ENCODE measurements at places on chromosomes 5 and 9.

DNA sequence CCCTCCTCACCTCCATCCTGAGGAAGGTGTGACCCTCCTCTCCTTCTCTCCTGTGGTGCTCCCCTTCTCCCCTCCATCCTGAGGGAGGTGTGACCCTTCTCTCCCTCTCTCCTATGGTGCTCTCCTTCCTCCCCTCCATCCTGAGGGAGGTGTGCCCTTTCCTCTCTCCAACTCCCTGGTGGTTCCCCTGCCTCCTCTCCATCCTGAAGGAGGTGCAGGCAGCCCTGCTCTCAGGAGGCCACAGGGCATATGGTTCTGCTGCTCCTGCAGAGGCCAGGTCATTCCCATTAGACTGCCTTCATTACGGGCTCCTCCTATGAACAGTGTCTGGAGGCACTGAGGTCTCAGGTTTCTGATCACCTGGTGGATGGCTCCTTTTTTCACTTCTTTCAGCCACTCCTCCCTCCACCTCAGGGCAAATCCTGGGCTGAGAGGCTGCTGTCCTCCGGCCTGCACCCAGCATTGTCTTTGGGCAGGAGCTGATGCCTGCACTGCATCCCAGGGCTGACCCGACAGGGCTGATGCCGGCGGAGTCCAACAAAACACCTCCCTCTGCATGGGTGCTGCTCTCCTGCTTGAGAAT, 197.1 kb downstream of the MED10 start:
- DNase-seq, result no peak

GRCh38 chr9:90906316-90907055, 104.9 kb downstream of the SYK start:
- no peak for DNase-seq

DNA sequence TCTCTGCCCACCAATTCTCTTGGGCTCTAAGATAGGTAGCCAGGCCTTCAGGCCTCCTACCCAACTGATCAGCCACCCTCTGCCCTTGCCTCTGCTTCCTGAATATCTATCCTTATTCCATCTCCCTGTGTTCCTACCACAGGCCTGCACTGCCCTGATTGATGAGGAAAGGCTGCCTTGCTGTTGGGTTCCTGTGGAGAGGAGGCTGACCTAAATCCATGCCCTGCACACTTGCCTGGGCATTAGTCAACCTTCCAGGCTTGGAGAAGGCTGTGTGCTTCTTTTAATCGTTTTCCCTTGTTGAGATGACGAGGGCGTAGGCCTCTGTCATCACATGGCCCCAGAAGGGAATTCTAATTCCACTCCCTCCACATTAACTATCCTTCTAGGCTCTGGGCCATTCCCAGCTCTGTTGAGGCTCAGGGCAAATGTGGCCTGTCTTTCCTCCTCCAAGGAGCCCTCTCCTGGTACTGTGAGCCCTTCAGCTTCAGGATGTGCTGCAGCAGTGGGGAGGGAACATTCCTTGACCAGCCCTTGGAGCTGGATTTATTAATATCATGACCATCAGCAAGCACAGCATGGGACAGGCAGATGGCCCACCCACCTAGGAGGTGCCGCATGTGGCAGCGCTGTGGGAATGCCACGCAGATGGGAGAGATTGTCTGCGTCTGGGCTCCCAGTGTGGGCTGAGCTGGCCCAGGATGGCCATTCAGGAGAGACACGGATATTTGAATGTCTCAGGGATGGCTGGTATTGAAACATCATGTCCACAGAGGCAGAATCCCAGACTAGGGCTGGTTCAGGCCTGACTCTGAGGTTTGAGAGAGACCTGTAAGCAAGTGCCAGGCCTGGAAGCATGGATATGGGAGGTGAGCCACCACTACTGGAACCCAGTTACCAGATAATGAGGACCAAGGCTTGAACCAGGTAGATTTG, 40.9 kb downstream of the ANGPTL2 start:
- DNase-seq, result no peak

GRCh38 chr5:83787631-83788030, 67.0 kb upstream of the HAPLN1 start:
- no peak for DNase-seq

DNA sequence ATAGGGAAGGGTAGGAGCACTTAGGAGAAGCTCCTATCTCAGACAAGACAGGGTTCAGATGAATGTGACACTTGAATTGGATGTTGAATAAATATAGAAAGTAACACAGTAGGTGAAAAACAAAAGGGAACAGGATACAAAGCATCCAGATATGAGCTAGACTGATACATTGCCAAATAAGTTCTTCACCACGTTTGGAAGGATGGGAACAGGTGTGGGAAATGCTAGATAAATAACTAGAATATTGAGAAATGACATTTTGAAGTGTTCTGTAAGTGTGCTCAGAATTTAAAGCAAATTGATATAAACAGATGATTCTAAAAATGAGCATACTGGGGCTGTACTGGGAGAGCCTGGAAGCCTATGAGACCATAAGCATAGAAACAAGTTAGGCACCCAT, 340.1 kb upstream of the PRR16 start:
- DNase-seq, result no peak

DNA sequence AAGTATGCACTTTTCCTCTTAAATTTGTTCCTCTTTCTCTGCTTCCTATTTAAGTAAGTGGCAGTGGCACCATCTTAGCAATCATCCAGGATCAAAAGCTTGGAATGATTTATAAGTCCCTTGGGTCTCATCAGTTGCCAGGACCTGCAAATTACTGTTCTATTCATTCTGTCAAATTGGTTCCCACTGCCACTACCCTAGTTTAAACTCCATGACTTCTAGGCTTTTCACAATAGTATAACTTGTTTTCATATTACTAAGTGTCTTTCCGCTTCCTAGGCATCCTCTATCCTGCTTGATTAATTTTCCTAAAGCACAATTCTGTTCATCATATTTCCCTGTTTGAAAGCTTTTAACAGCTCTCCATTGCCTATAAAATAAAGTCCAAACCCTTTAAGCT, 363.9 kb upstream of the MEF2C start:
- no peak for DNase-seq

DNA sequence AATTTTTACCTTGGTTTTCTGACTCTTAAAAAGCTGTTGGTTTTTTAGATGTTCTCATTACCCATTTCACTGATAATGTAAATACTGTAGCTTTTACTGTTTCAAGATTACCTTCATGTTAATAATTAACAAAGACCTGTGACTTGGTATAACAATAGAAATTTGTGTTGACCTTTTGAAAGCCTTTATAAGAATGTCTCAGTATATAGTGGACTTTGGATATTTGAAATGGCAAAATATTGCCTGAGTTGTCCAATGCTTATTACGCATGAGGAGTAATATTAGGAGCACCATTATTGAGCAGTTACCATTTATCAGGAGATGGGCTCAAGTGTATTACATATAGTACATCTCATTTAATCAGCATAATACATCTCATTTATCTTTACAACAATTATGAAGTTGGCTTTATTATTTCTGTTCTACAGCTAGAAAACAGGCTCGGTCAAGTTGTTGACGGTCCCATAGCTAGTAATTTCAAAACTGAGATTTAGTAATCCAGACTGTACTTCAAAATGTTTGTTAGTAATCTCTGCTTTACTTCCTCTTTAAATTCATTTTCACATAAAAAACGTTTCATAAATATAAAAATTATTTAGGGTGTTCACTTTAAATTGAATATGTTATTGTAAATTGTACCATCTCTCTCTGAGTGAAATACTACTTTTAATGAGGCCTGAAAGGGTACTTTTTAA, 50.7 kb upstream of the FKTN start:
- DNase-seq, result no peak
